Dermis blood vessel endothelial cell (primary cell): ENCODE measurements at places on chromosomes 1 and 21.
A peak's percentile ranks its signal among the peaks of the same experiment; 100 is the strongest.

DNA sequence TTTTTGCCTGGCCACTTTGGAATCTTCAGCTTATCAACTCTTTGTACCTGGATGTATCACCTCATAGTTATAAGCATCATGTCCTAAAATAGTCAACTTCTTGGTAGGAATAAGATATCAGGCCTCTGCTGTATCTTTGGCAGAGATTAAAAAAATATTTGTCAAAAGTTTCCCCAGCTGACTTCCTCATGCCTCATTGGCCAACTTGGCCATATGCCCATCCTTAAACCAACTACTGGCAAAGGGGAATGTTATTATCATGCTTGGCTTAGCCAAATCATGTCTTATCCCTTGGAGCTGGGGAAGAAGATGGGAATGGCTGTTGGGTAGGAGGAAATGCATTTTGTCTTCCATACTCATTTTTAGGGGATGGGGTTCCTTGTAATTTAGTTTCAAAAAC, 23.4 kb downstream of the NFASC start:
- no peak for DNase-seq

DNA sequence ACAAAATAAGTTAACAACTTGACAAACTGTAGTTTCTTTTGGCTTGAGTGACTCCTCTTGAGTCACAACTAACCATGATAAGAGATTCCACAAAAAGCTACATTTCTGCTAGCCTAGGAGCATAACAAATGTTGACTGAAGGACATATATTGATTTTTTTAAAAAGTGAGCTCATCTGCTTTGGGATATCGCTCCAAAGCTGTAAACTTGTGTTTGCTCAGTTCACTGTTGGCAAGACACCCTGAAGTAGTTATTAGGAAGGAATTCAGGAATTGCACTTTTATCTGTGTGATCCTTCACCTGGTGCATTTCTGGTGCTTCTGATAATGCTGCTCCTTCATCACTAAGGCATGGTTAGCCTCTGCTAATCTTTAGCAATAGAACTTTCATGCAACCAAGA, 23.7 kb downstream of the RWDD3 start:
- DNase-seq, result no peak

DNA sequence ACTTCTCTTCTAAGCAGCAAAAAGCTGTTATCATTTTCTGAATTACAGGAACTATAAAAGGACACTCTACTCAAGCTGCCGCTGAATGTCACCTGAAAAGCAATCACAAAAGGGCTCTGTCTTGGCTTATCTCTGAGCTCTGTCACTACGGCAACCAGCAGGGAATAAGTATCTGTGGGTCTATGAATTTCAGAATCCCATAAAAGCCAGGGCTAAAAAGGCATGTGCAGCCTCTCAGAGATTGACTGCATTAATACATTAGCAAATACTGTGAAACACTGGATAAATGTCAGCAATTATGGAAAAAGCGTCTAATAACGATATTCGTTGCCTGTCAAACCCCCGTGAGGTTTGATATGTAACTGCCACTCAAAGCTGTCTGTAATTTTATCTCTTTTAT, 210.2 kb upstream of the DMRTA2 start:
- DNase-seq, result no peak

GRCh38 chr1:110243574-110243973, 33.5 kb downstream of the KCNC4 start:
- DNase-seq, result no peak

GRCh38 chr21:30194701-30195299, 21.1 kb downstream of the CLDN8 start:
- no peak for DNase-seq

DNA sequence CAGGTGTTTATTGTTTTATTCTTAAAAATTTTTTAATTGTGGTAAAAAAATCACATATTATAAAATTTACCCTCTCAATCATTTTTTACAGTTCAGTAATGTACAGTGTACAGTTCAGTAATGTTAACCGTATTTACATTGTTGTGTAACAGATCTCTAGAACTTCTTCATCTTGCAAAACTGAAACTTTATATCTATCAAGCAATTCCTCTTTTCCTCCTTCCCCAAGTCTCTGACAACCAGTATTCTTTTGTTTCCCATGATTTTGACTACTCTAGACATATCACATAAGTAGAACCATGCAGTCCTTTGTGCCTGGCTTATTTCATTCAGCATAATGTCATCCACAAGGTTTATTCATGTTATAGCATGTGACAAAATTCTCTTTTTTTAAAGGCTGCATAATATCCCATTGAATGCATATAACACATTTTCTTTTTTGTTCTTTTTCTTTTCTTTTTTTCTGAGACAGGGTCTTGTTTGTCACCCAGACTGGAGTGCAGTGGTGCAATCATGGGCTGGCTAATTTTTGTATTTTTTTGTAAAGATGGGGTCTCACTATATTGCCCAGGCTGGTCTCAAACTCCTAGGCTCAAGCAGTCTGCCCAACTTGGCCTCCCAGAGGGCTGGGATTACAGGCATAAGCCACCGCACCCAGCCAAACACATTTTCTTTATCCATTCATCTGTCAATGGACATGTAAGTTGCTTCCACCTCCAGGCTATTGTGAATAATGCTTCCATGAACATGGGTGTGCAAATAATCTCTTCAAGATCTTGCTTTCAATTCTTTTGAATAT, 17.2 kb upstream of the RCSD1 start:
- DNase-seq, result no peak

GRCh38 chr1:23555986-23556634, 3.2 kb downstream of the ID3 start:
- peak; percentile 96 for DNase-seq

GRCh38 chr1:183633676-183634343, 1.8 kb downstream of the ARPC5 start:
- peak; percentile 88 for DNase-seq

- DNase-seq, result no peak
These were observed 118.3 kb upstream of the COL6A1 start for GRCh38 chr21:45863267-45863666.

GRCh38 chr1:45518910-45519309, 2.8 kb downstream of the PRDX1 start:
- DNase-seq, result peak; percentile 15

GRCh38 chr1:1616045-1616790, 918 bp downstream of the MIB2 start:
- DNase-seq, result peak; percentile 54

DNA sequence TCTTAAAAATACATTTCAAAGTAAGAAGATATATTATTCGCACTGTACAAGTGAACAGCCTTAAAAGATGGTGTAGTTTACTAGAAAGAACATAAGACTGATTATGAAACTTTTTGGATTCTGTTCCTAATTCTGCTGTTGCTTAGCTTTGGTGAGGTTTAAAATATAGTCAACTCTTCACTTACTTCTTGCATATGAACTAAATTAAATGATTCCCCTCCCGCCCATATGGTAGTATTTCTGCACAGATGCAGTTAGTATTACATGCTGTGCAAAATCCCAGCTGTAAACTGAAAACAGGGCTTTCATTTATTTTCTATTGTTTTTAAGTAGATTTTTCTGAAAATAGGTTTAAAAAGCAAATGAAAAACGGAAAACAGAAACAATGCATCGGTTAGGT, 345.4 kb upstream of the NCAM2 start:
- no peak for DNase-seq

DNA sequence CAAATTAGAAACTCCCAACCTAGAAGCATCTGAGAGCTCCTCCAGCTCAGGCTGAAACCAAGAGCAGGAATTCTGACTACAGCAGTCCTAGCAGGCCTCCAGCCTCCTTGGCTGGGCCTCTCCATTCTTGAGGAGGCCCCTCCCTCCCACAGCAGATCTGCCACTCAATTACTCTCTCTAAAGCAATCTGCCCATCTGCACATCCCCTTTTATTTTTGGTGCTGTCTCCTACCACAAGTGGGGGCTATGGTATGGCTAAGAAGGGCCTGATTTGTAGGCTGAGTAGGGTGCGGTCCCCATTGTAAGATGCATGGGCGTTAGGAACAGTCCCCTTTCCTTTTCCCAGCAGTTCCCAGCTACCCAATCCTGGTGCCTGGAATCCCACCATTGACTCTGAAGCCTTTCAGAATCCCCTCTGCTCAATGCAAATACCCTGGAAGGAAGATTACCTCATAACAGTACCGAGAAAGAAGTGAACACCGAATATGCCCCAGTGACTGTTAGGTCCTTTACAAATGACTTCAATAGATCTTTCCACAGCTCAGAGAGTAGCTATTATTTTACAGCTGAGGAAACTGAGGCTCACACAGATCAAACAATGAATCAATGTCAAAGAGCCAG, 11.6 kb upstream of the TTC39A start:
- DNase-seq, result no peak

GRCh38 chr21:34191876-34192275, 118.5 kb downstream of the MRPS6 start:
- no peak for DNase-seq

GRCh38 chr1:35447278-35447677, 109.9 kb downstream of the KIAA0319L start:
- no peak for DNase-seq

DNA sequence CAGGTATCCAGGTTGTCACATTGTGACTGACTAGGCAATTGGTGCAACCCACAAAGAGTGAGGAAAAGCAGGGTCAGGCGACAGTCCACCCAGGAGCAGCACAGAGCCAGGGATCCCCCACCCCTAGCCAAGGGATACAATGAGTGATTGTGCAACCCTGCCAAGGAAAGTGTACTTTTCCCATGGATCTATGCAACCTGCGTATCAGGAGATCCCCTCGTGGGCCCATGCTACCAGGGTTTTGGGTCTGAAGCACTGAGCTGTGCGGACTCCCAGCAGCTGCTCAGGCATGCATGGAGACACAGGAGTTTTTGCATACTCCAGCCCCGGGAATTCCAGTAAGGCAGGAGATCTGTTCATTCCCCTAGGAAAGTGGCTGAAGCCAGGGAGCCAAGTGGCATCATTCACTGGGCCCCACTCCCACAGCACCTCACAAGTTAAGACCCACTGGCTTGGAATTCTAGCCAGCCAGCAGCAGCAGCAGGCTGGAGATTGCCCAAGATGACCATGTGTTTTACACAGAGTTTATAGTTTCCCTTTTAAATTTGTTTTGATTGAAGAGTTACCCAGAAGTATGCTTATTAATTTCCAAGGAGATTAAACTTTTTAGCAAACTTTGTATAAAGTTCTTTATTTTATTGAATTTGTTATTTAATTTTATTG, 136.0 kb downstream of the LTN1 start:
- no peak for DNase-seq

- DNase-seq, result no peak
These were observed 828.5 kb upstream of the ADAMTS5 start for GRCh38 chr21:27795418-27795817.

DNA sequence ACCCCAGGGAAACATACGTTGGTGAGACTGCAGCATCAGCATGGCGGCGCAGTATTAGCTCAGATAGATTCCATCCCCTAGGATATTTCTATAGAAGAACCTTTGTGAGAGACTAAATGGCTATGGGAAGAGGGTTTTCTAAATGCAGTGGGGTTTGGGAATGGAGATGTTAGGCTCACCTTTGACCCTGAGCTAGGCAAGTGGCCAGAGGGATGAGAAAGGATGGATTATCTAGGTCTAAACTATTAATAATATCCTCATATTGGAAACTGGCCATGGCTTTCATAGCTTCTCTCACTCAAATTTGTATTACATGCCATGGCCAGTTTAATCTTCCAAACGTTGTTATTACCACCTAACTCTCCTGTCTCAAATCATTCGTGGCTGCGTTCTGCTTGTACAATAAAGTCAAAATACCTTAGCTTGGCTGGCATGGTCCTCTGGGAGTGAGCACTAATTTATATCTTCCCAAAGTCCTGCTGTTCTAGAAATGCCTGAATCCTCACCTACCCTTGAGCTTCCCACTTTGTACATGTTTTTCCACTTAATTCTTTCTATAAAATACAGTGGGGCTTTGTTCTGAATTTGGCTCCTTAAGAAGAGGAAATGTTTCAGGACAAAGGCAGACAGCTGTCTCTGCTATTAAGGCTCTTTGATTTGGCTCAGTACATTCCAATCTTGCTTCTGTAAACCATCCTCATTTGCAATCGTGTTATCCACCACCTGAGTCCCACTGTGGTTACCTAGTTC, 31.0 kb upstream of the COG2 start:
- no peak for DNase-seq

DNA sequence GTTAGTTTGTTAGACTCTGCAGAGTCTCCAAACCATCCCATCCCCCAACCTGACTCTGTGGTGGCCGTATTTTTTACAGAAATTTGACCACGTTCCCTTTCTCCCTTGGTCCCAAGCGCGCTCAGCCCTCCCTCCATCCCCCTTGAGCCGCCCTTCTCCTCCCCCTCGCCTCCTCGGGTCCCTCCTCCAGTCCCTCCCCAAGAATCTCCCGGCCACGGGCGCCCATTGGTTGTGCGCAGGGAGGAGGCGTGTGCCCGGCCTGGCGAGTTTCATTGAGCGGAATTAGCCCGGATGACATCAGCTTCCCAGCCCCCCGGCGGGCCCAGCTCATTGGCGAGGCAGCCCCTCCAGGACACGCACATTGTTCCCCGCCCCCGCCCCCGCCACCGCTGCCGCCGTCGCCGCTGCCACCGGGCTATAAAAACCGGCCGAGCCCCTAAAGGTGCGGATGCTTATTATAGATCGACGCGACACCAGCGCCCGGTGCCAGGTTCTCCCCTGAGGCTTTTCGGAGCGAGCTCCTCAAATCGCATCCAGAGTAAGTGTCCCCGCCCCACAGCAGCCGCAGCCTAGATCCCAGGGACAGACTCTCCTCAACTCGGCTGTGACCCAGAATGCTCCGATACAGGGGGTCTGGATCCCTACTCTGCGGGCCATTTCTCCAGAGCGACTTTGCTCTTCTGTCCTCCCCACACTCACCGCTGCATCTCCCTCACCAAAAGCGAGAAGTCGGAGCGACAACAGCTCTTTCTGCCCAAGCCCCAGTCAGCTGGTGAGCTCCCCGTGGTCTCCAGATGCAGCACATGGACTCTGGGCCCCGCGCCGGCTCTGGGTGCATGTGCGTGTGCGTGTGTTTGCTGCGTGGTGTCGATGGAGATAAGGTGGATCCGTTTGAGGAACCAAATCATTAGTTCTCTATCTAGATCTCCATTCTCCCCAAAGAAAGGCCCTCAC, at the start of gene OLIG2:
Gene OLIG2, plus strand, starts transcription at position 447 of the 954 bp plus-strand sequence. CDS start 928 bp downstream, outside the sequence.
- no peak for DNase-seq

DNA sequence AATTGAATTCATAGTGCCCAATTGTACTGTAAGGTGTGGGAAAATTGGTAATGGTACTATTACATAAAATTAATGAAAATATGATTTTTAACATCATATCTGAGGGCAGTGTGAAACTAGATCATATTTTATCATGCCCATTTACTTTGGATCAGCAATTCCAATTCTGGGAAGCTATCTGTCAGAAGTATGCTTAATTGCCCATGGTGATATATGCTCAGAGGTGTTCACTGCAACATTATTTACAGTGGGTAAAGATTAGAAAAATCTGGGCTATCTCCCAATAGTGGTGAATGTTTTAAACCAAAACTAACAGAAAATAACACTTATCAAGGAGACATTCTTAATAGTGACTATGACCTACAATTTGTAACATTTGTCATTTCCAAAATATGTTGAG, 1260.0 kb downstream of the BRINP3 start:
- no peak for DNase-seq
